NCI-H1930 (cell line): ENCODE measurements at places on chromosomes 7 and 10.

GRCh38 chr7:48109848-48110663, 21.0 kb downstream of the UPP1 start:
- DNase-seq, result peak; percentile 64

DNA sequence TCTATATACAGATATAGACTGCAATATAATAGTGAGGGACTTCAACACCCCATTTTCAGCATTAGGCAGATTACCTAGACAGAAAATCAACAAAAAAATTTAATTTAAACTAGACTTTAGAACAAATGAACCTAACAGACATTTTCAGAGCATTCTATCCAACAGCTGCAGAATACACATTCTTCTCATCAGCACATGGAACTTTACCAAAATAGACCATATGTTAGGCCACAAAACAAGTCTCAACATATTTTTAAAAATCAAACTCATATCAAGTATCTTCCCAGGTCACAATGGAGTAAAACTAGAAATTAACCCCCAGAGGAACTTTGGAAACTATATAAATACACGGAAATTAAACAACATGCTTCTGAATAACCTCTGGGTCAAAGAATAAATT, 169.6 kb downstream of the MTERF1 start:
- DNase-seq, result no peak

GRCh38 chr10:3397231-3397630, 224.6 kb upstream of the PITRM1 start:
- no peak for DNase-seq

- DNase-seq, result no peak
Measured at GRCh38 chr7:47091141-47091540, 490.8 kb downstream of the TNS3 start.

DNA sequence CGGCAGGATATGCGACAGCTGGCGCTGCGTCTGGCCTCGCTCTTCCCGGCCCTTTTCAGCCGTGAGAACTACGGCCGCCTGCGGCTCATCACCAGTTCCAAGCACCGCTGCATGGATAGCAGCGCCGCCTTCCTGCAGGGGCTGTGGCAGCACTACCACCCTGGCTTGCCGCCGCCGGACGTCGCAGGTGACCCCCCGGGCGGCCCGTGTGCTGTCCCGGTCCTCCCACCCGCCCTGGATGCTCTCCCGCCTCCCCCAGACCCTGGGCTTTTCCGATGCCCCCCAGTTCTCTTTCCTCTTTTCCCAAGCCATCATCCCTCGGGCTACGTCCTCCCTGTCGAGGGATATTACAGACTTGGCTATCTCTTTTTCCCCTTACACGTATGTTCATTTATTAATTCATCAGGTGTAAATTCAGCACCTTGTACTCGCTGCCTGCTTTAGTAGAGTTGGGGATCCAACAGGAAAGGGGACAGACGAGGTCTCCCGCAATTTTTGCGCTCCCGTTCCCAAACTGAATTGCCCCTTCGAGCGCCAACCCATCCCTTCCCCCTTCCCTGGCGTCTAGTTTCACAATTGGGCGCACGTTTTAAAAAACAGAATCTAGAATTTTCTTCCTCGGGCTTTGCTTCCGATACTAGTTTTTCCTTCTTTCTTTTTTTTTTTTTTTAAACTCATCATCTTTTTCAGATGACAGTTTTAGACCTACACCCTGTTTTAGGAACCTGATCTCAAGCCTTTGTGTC, 846 bp downstream of the MINPP1 start:
- DNase-seq, result peak; percentile 22

- no peak for DNase-seq
Measured at GRCh38 chr10:24681572-24682088, 42.1 kb downstream of the ARHGAP21 start.

DNA sequence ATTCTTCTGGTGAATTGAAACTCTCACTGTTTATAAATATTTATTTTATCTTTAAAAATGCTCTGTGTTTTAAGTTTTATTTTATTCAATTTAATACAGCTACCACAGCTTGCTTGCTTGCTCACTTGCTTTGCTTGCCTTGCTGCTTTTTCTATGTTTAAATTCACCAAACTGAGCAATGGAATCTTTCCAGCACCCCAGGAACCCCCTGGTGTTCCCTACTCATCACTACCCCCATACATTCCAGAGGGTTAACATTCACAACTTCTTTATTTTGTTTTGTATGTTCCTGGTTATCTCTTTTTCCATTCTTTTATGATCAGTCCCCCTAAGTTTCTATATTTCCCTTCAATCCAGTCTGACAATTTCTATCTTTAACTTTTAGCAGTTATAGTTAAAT, 166.5 kb upstream of the COL1A2 start:
- no peak for DNase-seq

GRCh38 chr10:116257785-116258184, 15.2 kb downstream of the GFRA1 start:
- no peak for DNase-seq

DNA sequence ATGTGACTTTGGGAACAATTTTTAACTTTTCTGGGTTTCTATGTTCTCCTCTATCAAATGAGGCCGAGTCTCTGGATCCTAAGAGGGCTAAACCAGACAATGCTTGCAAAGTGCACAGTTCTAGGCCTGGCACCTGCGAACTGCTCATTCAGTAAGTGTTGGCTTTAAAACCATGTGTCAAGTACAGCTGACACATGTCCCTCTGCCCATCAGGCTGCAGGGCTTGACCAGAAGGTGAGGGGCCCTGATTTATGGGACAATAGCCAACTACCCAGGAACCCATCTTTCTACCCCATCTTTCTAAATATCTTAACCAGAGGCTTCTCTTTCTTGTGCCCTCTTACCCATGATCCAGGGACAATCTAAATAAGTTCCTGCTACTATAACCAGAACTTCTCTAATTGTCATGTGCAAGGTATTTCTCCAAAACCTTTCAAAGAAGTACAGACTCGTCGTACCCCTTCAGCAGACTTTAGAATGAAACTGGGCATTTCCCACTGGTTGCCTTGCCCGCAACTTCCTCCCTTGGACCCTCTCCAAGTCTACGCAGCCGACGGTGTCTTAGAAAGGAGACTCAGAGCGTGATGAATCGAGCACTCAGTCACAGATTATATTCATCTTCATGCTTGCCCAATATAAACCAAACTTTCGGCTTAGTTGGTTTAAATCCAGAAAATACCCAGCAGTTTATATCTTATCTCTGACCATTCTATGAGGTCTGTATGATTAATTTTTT, 69.8 kb upstream of the STEAP1B start:
- no peak for DNase-seq

DNA sequence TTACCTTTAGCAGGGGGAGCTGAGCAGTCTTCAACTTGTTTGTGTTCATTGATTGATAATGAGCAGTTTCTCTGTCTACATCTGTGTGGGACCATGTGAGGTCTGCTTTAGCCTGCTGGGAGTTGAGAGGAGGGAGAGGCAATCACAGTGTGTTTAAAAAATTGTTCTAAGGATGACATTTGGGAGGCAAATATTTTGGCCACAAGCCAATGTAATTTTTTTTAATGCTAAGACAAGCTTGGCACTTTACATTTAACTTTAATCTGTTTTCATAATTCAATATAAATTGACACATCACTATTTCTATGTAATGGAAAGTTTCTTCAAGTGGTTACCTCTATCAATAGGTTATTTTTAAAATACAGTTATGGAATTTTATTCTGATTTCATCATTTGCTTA, 55.9 kb upstream of the SEMA3A start:
- DNase-seq, result no peak

DNA sequence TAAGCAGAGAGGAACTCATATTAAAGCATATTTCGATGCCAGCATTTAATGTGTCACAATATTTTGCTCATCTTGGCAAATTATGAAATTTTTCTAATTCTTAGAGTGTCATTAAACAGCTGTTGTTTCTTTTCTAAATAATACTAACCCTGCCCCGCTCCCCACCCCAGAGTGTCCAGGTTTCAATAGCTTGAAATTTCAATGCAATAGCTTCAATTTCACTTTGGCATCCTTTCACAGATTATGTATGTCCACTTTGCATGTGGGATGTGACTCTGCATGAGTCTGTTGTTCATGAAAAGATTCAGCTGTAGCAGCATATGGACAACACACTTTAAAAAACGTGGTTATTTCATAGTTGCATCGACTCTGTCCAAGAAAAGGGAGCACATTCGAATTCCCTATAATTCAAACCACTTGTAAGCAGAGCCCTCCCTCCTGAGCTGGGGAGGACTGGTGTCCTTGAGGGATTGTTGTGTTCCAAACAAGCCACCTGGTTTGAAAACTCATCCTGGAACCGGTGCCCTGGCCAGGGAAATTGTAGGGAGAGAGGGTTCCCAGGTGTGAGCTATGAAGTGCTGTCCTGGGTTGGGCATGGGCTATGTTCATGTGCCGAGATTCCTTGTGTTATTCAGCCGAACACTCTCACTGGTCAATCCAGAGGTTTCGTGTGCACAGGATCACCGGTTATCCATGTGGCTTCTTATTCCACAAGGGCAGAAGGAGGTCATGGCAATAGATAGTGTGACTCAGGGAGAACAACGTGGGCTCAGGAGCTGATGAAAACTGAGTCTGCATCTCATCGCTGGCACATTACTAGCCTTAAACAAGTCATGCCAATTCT, 64.6 kb upstream of the CREB5 start:
- DNase-seq, result no peak

DNA sequence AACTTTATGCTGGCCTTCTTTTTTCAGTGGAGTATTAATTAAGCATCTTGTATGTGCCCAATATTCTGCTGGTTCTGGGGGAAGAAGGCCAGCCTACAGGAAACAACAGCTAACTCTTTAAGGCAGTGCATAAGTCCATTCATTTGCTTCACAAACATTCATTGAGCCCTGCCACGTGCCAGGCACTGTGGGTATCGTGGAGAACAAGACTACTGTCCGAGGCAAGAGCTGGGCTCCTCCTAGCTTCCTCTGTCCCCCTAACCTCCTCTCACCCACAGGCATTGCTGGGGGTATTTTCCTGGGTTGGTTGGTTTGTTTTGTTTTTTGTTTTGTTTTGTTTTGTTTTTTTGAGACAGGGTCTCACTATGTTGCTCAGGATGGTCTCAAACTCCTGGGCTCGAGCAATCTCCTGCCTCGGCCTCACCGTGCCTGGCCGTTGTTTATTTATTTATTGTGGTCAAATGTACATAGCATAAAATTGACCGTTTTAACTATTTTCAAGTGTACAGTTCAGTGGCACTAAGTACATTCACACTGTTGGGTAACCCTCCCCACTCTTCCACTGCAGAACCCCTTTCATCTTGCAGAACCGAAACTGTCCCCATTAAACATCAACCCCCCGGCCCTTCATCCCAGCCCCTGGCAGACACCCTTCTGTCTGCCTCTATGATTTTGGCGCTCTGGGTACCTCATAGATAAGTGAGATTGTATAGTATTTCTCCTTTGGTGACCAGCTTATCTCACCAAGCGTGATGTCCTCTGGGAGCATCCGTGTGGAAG, 32.6 kb downstream of the CHST3 start:
- no peak for DNase-seq

GRCh38 chr7:150755473-150756099, 18.4 kb downstream of the GIMAP5 start:
- DNase-seq, result no peak

GRCh38 chr10:83193026-83193425, 946.3 kb upstream of the GHITM start:
- DNase-seq, result no peak

DNA sequence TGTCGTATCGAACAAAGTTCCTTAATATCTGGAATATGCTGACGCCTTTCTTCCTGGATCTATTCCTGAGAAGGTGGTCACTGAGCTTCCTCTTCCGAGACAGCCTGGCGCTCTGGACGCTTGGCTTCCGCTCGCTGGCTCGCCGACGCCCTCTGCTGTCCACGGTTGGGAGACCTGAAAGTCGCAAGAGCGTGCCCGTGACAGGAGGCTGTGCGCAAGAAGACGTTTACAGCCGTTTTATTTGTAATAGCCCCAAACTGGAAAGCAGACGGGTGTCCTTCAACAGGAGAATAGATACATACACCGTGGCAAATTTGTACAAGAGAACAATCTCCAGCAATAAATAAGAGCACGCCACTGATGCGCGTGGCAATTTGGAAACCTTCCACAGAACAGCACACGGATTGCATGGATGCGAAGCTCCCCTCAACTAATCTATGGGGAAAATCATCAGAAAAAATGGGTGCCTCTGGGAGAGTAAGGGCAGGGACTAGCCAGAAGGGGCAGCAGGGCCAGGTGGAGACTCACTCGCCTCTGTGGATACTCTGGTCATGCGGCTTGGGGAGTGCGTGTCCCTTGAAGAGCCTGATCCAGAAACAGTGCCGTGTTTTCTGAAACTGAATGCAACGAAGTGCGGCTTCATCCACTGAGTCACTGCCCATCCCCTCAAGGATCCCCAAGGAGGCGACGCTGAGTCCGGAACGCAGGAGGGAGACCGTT, 41.5 kb upstream of the BNIP3 start:
- DNase-seq, result no peak

DNA sequence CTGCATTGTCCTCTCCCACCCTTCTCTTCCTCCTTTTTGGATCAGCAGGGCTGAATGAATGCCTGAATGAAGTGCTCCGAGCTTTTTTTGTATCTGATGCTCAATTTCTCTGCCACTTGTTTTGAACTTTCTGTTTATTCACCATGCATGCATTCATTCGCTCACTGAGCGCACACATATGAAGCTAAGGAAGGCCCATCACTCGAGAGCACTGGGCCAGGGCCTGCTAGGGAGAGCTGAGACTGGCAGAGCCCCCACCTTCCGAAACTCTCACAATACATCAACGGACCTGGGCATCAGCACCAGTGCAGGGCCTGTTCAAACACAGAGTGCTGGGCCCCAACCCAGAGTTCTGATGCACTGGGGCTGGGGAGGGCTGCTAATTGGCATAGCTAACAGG, 45.7 kb downstream of the RPS24 start:
- no peak for DNase-seq

GRCh38 chr7:46930366-46930765, 651.5 kb downstream of the TNS3 start:
- DNase-seq, result no peak

- DNase-seq, result no peak
Measured at GRCh38 chr7:68729371-68729770, 868.9 kb upstream of the AUTS2 start.

- DNase-seq, result no peak
Measured at GRCh38 chr10:120367341-120367740, 89.7 kb upstream of the PLPP4 start.

DNA sequence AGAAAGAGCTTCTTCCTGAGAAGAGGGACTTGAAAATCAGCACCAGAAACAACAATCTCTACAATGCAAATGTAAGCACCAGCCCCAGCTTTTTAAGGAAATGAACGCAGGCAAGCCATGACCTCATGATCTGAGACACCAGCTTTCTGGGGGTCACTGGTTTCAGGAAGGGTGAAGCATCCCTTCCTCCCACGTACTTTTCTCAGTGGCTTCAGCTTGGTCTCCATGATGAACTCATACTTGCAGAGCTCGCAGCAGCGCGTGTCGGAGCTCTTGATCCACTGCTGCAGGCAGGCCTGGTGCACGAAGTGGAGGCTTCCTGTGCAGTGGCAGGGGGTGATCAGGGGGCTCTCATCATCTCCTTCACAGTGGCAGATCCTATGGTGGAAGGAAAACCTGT, 87.0 kb downstream of the ALOX5 start:
- DNase-seq, result no peak

- DNase-seq, result no peak
Measured at GRCh38 chr7:28005847-28006231, 174.8 kb downstream of the JAZF1 start.
